A549 treated with Mapracorat at 1 μM for 4 hours (cell line): ENCODE measurements at places on chromosomes 4 and X. TPM values are rescaled to one million over a fixed set of nuclear protein-coding genes. Genes with fewer than 3 reads are reported as not detected.

The CXCL1 gene
- total RNA-seq: 6.0 to 8.7 TPM (median 7.9 TPM) in 5 replicates

The CXCL11 gene
- total RNA-seq: 0.13 to 0.19 TPM in 2 of 5 replicates, not detected in the others

The SPANXN4 gene
- not detected in 5 replicates for total RNA-seq

The PRKG2 gene
- total RNA-seq: 0.65 to 1.0 TPM (median 0.75 TPM) in 5 replicates

The TCEAL6 gene
- total RNA-seq: not detected in 5 replicates

The IL2 gene
- total RNA-seq: not detected in 5 replicates

The APLN gene
- total RNA-seq: 0.76 to 1.1 TPM (median 0.88 TPM) in 5 replicates

The ADH4 gene
- not detected in 5 replicates for total RNA-seq

The MAGEB17 gene
- not detected in 5 replicates for total RNA-seq

The ERCC6L gene
- 10.5 to 12.7 TPM (median 12.1 TPM) in 5 replicates for total RNA-seq
